ENCODE measurements at places on chromosomes 6 and 20. TPM values are rescaled to one million over a fixed set of nuclear protein-coding genes. Genes with fewer than 3 reads are reported as not detected.

- no peak overlapping the region for H3K4me3 ChIP-seq
- H3K27ac ChIP-seq: no peak overlapping the region
- H3K4me1 ChIP-seq: no peaks in the 10 kb centered on the region
- H3K27me3 ChIP-seq: no peaks in the 10 kb centered on the region
- DNase-seq: no peak
Observed at GRCh38 chr6:89999945-90000825, 105.9 kb downstream of the GJA10 start.

- H3K4me3 ChIP-seq: no peak overlapping the region
- DNase-seq: no peak
- peaks cover 8% of the 10 kb centered on the region for H3K27me3 ChIP-seq
- no peaks in the 10 kb centered on the region for H3K4me1 ChIP-seq
- H3K27ac ChIP-seq: no peak overlapping the region
Observed at GRCh38 chr6:42532038-42532669, 31.7 kb upstream of the UBR2 start.

- no peak overlapping the region for H3K27ac ChIP-seq
- H3K36me3 ChIP-seq: no peaks in the 10 kb centered on the region
- peaks cover 2% of the 10 kb centered on the region for H3K4me1 ChIP-seq
Observed at GRCh38 chr6:27517928-27518787, 45.3 kb upstream of the ZNF184 start.

DNA sequence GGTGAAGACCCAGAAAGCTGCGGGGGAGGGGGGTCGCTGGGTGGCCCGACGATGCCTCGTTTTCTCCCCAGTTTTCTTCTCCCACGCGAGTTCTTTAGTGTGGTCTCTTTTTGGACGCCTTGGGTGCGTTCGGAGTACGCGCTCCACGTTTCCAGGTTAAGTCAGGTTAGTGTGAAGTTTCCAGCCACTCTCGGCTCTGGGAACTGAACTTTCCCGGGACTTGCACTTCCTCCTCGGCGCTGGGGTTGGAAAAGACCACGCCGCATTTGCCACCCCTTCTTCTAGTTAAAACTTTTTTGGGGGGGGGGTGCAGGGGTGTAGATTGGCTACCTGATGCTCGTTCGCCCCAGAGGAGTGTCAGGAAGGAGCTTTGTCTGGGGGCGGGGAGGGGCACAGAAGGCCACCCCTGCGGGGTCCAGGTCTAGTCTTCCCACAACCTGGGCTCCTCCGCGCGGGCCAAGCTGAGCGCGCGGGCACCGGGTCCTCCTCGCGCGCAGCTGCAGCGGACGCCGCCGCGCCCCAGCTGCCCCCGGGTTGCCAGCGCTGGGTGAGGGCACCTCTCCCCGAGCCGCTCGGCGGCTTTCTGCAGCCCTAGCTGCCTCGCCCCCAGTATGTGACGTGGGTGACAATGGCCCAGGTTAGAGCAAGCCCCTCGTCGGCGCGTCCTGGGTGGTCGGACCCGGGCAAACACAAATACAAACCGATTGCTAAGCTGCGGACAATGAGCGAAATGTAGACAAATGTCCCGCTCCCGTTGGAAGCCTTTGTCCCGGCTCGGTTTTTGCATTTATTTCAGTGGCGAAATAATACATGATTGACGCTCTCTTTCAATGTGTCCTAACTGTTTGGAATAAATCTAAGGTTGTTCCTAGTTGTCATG is 1.7 kb upstream of the NKX2-2 start:
- DNase-seq: no peak
- peak overlapping the region; percentile 13 for H3K27ac ChIP-seq
- no peaks in the 10 kb centered on the region for H3K36me3 ChIP-seq
- H3K4me3 ChIP-seq: peak overlapping the region; percentile 38

DNA sequence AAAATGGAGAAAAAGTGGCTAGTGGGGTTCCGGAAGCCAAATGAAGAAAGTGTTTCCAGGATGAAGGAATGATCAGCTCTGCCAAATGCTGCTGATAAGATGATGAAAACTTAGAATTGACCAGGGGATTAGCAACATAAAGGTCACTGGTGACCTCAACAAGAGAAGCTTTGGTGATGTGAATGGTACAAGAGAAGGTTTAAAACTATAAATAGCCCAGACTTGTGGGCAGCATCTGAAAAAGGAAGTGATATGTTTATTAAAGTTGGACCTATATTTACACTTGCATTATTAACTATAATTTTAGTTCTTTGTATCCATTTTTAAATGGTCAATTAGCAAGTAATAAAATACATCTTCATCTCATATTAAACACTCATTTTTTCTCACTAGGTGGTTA is 45.1 kb downstream of the CGA start:
- H3K27me3 ChIP-seq: no peaks in the 10 kb centered on the region
- H3K27ac ChIP-seq: no peak overlapping the region
- no peaks in the 10 kb centered on the region for H3K36me3 ChIP-seq
- H3K4me3 ChIP-seq: no peak overlapping the region
- no peak for DNase-seq
- no peaks in the 10 kb centered on the region for H3K4me1 ChIP-seq

The ZNF165 gene
- total RNA-seq: 9.7 TPM

The ZNF391 gene
- total RNA-seq: 9.8 TPM

Data from progenitor cell of endocrine pancreas (in vitro differentiated cells).